ENCODE measurements at places on chromosomes 2 and 18. TPM values are rescaled to one million over a fixed set of nuclear protein-coding genes. Genes with fewer than 3 reads are reported as not detected.

Gene C2orf74
- 40.9 TPM for polyA plus RNA-seq

Gene ZNF512
- polyA plus RNA-seq, result 27.6 TPM

Gene CD207
- not detected for polyA plus RNA-seq

Gene TNFAIP6
- not detected for polyA plus RNA-seq

Gene BARD1
- polyA plus RNA-seq, result 12.6 TPM

Gene PAPOLG
- 16.8 TPM for polyA plus RNA-seq

Gene RAD51AP2
- polyA plus RNA-seq, result not detected

Gene RGPD3
- polyA plus RNA-seq, result 0.06 TPM

Gene SERPINB10
- not detected for polyA plus RNA-seq

Gene NOSTRIN
- not detected for polyA plus RNA-seq

Gene ZC3H6
- 7.5 TPM for polyA plus RNA-seq

Gene CRYGC
- not detected for polyA plus RNA-seq

Gene IDH1
- 9.9 TPM for polyA plus RNA-seq

Gene ALK
- not detected for polyA plus RNA-seq

Gene EFR3B
- polyA plus RNA-seq, result 0.04 TPM

Gene SP5
- not detected for polyA plus RNA-seq

Gene CNGA3
- polyA plus RNA-seq, result not detected

Gene ZNF385B
- polyA plus RNA-seq, result not detected

Gene FAP
- not detected for polyA plus RNA-seq

Gene ANTXR1
- polyA plus RNA-seq, result not detected

Gene ST6GAL2
- not detected for polyA plus RNA-seq

Gene VIL1
- 0.28 TPM for polyA plus RNA-seq

Gene SLC5A7
- polyA plus RNA-seq, result not detected

Gene CNTNAP5
- polyA plus RNA-seq, result not detected

Gene CASP10
- 14.9 TPM for polyA plus RNA-seq
